Thoracic aorta (tissue), 2 donors: ENCODE measurements at places on chromosomes 2 and 18. TPM values are rescaled to one million over a fixed set of nuclear protein-coding genes. Genes with fewer than 3 reads are reported as not detected.
A peak's percentile ranks its signal among the peaks of the same experiment; 100 is the strongest.

LAMA1 gene
- 0.56 TPM for total RNA-seq

FIGN gene
- 10.8 TPM for total RNA-seq

GPAT2 gene
- total RNA-seq: 6.9 TPM

SIX2 gene
- 13.5 TPM for total RNA-seq

SULT1C2 gene
- total RNA-seq: not detected

PARD6G gene
- total RNA-seq: 4.8 TPM

DNA sequence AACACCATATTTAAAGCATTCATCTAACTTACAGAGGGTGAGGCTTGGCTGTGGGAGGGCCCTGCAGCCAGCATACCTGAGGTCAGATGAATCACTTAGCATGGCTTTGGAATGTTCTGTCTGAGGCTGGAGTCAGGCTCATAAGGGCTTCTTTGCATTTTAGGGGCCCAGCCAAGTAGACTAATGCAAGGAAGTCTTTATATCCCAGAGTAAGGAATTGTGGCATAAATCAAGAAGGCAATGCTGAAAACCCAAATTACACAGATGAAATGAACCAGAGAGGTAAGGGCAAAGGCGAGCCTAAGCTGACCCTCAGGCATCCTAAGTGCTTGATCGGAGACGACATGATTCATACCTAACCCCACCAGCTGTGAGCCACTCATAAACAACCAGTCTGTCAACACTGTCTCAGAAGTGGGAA, 383.6 kb downstream of the DCC start:
- DNase-seq: no peak
- H3K27me3 ChIP-seq: no peaks in the 10 kb centered on the region

DNA sequence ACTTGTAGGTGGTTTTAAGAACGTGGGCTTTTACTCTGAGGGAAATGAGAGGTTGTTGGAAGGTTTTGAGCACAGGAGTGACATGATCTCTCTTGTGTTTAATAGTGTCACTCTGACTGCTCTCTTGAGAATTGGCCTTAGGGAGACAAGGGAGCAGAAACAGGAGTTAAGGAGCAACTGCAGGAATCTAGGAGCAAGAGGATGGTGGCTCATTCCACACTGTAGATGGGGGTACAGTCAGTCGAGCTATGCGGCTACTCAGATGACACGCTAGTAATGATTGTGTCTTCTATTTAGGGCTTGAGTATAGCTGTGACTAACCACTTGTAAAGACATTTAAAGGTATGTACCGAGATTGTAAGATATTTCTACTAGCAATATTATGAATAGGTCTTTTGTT, 87.4 kb downstream of the RPRM start:
- H3K4me1 ChIP-seq: no peaks in the 10 kb centered on the region
- H3K4me3 ChIP-seq: no peak overlapping the region
- H3K27me3 ChIP-seq: no peaks in the 10 kb centered on the region
- H3K36me3 ChIP-seq: no peaks in the 10 kb centered on the region

DNA sequence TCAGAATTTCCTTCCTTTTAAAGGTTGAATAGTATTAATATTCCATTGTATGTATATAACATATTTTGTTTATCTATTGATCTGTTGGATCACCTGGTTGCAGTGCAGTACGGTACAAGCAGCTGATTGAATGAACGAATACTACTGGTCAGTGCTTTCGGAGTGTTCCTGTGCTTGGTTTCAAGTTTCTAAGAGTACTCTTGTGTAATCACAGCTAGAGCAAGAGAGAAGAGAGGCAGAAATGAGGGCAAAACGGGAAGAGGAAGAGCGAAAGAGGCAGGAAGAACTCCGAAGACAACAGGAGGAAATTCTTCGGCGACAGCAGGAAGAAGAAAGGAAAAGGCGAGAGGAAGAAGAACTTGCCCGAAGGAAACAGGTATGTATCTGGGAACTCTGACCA, 40.3 kb upstream of the KCNJ13 start:
- no peaks in the 10 kb centered on the region for H3K27me3 ChIP-seq
- no peak for DNase-seq
- H3K27ac ChIP-seq: no peak overlapping the region
- H3K4me1 ChIP-seq: no peaks in the 10 kb centered on the region
- H3K36me3 ChIP-seq: peaks cover 39% of the 10 kb centered on the region

DNA sequence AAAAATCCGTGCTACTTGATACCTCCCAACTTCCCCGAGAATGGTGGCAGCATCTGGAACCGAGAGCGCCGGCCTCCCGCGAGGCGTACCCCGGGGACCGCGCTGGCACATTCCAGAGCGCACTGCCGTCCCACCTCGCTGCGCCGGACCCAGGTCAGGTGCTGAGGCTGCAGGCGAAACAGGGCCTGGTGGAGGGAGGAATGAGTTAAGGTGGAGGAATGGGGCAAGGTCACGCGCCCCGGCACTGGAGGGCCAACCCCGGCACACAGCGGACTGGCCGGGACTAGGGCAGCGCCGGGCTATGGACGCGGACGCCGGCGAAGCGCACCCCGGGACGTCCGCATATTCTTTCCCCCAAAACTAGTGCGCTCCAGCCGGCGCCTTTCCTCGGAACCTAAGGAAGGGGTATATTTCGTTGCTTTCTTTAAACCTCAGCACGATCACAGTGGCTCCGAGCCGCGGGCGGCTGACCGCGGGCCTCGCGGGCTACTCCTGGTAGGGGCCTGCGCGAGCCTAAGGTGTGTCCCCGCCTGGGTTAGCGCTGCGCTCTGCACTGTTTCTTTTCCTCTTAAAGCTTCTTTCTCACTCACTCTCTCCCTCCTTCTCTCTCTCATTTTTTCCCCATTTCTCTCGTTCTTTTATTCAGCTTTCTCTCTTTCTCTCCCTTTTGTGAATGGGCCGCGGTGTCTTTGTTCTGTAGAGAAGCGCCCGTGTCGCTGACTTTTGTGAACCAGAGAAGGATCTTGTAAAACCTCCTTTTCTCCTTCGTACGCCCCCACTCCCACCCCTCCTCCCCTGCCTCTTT, 2.1 kb upstream of the OTX1 start:
- peak overlapping the region; percentile 75 for H3K4me3 ChIP-seq
- H3K36me3 ChIP-seq: peaks cover 7% of the 10 kb centered on the region

DNA sequence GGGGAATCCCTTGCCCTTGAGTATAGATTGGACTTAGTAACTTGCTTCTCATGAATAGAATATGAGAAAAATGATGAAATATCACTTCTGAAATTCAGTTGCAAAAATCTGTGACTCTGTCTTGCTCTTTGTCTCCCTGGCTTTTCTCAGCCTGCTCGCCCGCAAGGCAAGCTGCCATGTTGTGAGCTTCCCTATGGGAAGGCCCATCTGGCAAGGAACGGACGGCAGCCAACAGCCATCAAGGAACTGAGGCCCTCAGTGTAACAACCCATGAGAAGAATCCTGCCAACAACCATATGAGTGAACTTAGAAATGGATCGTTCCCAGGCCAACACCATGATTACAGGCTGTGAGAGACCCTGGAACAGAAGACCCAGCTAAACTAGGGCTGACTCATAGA, 58.4 kb upstream of the PGAP1 start:
- H3K4me1 ChIP-seq: peaks cover 16% of the 10 kb centered on the region
- no peak overlapping the region for H3K27ac ChIP-seq
- no peaks in the 10 kb centered on the region for H3K36me3 ChIP-seq
- H3K4me3 ChIP-seq: no peak overlapping the region
- no peaks in the 10 kb centered on the region for H3K27me3 ChIP-seq

- DNase-seq: no peak
- no peak overlapping the region for H3K27ac ChIP-seq
- no peaks in the 10 kb centered on the region for H3K4me1 ChIP-seq
- H3K27me3 ChIP-seq: no peaks in the 10 kb centered on the region
- no peak overlapping the region for H3K4me3 ChIP-seq
- no peaks in the 10 kb centered on the region for H3K36me3 ChIP-seq
These were observed 1480.0 kb downstream of the LRP1B start for GRCh38 chr2:140650825-140651224.

DNA sequence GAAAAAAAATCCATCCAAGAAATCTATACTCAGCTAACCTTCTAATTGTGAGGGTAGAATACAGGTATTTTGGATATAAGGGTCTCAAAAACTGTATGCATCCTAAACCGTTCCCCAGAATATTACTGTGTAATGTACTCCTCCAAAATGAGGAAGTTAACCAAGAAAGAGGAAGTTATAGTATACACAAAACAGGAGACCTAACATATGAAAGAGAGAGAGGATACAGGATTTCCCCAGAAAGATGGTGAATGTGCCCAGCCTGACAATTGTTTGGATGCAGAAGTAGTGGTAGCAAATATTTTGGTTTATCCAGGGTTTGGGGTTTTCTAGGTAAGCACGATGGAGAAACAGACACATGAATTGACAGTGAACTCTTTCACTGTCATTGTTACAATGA, 50.6 kb downstream of the GALNT3 start:
- H3K4me3 ChIP-seq: no peak overlapping the region
- no peak for DNase-seq
- no peak overlapping the region for H3K27ac ChIP-seq
- H3K4me1 ChIP-seq: peaks cover 7% of the 10 kb centered on the region
- no peaks in the 10 kb centered on the region for H3K36me3 ChIP-seq

GRCh38 chr2:95022309-95023221, 2.9 kb upstream of the MAL start:
- H3K4me3 ChIP-seq: no peak overlapping the region
- H3K27me3 ChIP-seq: no peaks in the 10 kb centered on the region
- H3K36me3 ChIP-seq: no peaks in the 10 kb centered on the region
- no peaks in the 10 kb centered on the region for H3K4me1 ChIP-seq

GRCh38 chr18:79373736-79374135, 22.0 kb upstream of the NFATC1 start:
- H3K36me3 ChIP-seq: peaks cover 9% of the 10 kb centered on the region
- no peaks in the 10 kb centered on the region for H3K4me1 ChIP-seq
- no peak overlapping the region for H3K4me3 ChIP-seq

DNA sequence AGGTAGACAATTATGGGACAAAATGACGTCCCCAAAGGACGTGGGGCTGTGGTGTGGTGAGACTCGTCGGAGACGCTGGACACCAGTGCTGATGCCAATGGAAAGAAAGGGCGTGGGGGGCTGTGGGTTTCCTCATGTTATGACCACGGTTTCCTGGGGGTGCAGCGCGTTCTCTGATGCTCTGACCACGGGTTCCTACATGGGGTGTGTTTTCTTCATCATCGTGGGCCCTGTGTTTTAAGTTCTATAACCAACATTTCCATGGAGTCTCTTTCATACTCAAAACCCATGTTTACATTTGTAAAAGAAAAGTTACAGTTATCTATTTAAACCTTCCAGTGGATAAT, 141.6 kb downstream of the RTP5 start:
- no peak overlapping the region for H3K4me3 ChIP-seq
- no peaks in the 10 kb centered on the region for H3K36me3 ChIP-seq
- H3K27ac ChIP-seq: no peak overlapping the region

DNA sequence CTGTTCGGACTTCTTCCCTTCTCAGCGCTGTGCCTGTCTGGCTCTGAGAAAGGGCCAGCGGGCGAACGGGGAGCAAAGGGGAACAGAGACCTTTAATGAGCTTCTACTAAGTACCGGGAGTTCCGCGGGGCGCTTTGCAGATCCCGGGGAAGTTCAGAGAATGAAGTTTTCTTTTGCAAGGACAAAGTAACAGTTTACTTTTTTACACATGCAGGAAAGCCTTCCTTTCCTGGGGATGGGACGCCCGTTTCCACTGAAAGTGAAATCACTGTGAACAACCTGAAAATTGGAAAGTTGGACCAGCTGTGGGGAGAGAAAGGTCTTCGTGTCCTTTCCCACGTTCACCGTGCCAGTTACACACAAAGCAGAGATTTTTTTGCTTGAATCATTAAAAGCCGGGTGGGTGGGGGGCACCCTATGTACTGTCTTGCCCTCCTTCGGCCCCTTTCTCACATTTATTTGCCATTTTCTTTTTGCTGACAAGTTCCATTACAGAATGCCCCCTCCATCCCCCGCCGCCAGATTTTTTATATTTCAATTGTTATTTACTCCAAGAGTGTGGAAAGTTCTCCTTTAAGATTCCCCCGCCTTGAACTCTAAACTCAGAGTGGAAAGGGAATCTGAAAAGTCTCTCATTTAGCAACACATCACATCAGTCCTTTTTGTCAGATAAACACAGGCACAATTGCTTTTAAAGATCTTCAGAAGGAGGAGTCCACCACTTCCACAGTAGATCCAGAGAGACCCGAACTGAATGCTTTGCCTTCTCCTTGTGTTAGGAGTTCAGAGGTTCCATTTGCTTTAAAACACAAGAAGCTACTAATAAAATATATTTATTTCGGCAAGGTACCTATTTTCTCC, 1.1 kb upstream of the FN1 start:
- no peaks in the 10 kb centered on the region for H3K27me3 ChIP-seq
- H3K27ac ChIP-seq: peak overlapping the region; percentile 100
- peaks cover 11% of the 10 kb centered on the region for H3K4me1 ChIP-seq
- DNase-seq: no peak
- H3K36me3 ChIP-seq: peaks cover 11% of the 10 kb centered on the region
- peak overlapping the region; percentile 79 for H3K4me3 ChIP-seq

- no peak overlapping the region for H3K27ac ChIP-seq
- DNase-seq: no peak
- no peaks in the 10 kb centered on the region for H3K27me3 ChIP-seq
- no peaks in the 10 kb centered on the region for H3K36me3 ChIP-seq
- H3K4me3 ChIP-seq: no peak overlapping the region
These were observed 17.3 kb upstream of the TAF4B start for GRCh38 chr18:26208977-26209376.

- H3K27me3 ChIP-seq: no peaks in the 10 kb centered on the region
- H3K36me3 ChIP-seq: no peaks in the 10 kb centered on the region
- H3K27ac ChIP-seq: no peak overlapping the region
- peaks cover 17% of the 10 kb centered on the region for H3K4me1 ChIP-seq
- no peak overlapping the region for H3K4me3 ChIP-seq
These were observed 117.6 kb upstream of the STK17B start for GRCh38 chr2:196289000-196289399.
